ENCODE measurements at places on chromosomes 12 and 14. TPM values are rescaled to one million over a fixed set of nuclear protein-coding genes. Genes with fewer than 3 reads are reported as not detected.

- no peak for DNase-seq
These were observed 50.6 kb downstream of the FOXA1 start for GRCh38 chr14:37544407-37544806.

- DNase-seq = no peak
These were observed 330.6 kb upstream of the MDGA2 start for GRCh38 chr14:48005986-48006385.

DNA sequence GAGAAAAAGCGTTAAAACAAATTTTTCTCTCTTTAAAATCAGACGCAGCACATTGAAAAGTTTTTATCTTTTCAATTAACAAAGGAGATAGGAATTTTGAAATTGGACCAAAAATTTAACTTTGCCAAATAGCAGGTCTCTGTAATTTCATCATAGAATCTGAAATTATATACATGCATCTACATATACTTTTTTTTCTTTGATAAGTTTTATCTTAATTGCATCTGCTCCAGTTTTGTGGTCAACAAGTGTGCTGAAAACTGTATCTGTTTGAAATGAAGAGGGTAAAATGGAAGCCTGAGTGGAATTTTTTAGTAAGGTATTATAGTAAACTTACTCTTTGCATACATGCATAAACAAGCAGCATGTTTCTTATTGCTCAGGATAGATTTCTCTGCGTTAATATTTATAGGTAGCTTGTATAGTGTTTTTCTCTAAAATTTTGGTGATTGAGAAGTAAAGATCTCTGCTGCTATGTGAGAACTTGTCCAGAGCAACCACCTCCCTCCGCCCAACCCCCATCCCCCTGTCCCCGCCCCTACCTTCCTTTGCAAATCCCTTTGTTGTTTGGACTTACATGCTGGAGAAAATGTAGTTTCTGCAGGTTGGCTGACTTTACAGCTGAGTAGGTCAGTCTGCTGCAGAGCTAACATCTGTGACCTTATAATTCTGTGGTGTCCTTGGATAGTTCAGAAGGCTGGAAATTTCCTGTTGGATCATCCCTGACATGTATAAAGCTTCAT, 64.6 kb downstream of the VRK1 start:
- no peak for DNase-seq

DNA sequence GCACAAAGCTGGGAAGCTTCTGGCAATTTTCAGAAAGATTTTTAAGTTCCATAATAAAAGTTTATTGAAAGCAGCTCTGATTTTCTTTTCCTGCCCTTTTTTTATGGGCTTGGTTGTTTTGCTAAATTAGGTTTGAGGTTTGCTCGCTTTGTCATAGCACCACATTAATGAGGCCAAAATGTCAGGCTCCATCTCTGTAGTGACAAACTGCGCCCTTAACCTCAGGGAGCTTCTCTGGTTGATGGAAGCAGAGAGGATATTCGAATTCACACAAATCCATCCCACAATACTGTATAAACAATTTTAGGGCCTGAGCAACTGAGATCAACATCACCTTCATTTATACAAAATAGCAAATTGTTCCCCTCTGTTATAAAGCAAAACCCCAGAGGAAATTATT, 342.6 kb upstream of the TMPO start:
- DNase-seq = no peak

GRCh38 chr12:104680070-104680469, 223.3 kb downstream of the CHST11 start:
- no peak for DNase-seq

DNA sequence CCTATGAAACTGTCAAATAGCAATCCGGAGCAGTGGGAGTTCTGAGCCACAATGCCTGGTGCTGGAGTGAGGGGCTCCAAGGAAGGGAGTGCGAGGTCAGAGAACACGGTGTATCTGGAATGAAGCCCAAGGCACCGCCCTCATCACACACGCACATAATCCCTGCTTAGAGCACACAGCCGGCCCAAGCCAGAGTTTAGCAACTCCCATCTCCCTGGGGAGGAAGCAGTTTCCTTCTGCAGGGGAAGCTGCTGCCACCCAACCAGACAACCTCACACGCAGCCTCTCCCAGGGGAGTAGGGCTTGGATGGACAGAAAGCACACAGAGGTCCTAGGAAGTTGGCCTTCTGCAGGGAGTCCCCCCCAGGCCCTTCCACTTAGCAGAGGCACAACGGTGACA, 31.3 kb downstream of the ACTN1 start:
- DNase-seq = peak; percentile 79

DNA sequence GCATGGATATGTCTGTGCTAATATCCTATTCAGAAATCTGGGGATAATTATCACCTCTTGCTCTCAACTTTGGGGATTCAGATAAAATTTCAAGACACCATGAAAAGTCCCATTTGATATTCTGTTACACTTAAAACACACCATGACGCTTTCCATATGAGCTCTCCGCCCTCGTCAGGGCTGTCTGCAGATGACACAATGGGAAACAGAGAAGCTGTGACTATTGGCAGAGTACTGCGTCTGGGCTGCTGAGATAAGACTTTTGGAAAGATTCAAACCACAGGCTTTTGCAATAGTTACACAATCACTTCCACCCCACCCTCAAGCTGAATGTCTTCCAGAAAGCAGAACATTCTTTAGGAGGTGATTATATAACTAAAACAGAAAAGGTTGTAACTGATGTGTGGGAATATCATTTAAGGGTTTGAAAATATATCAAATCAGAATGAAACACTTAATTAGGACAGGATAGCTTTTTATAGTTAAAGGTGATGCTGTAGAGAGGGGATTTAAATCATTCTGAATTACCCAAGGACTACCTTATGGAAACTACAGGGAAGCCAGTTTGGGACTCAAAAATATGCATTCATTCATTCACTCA, 75.3 kb upstream of the TMPO start:
- DNase-seq = peak; percentile 99

- no peak for DNase-seq
These were observed 243.8 kb upstream of the BTG1 start for GRCh38 chr12:92389466-92389865.

- DNase-seq = no peak
These were observed 96.8 kb downstream of the SRGAP1 start for GRCh38 chr12:63941166-63941800.

DNA sequence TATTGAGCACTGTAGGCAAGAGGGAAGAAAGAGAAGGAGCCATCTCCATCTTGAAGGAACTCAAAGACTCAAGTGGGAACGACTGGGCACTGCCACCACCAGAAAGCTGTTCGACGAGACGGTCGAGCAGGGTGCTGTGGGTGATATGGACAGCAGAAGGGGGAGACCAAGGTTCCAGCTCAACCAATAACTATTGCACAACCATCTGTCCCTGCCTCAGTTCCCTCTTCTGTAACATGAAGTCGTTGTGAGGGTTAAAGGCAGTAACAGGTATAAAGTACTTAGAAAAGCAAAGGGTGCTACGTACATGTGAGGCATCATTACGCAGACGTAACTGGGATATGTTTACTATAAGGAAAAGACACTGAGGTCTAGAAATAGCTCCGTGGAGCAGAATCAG, 13.9 kb upstream of the BDKRB1 start:
- no peak for DNase-seq

DNA sequence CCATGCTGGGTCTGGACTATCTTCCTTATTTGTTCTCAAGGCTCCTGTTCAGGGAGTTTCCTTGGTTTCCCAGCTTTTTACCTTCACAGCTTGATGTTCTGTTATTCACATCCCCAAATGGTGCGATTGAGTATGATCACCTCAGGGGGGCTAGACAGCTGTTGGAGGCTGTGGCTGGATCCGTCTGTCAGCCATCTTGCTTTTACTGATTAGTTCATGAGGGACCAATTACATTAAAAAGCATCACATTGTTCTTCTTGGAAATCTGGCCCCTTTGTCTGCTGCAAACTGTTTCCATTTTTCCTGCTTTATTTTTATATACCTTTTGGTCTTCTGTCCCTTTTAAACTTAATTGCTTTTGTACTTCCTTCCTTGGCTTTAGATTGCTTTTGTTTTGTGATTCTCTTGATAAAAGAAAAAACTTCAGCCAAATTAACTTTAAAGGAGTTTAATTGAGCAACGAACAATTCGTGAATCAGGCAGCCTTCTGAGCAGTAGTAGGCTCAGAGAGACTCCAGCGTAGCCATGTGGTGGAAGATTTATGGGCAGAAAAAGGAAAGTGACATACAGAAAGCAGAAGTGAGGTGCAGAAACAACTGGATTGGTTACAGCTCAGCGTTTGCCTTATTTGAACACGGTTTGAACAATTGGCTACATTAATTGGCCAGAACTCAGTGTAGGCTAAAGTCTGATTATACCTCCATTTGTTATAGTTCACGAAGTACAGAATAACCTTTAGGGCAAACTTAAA, 208.7 kb downstream of the AEBP2 start:
- no peak for DNase-seq

DNA sequence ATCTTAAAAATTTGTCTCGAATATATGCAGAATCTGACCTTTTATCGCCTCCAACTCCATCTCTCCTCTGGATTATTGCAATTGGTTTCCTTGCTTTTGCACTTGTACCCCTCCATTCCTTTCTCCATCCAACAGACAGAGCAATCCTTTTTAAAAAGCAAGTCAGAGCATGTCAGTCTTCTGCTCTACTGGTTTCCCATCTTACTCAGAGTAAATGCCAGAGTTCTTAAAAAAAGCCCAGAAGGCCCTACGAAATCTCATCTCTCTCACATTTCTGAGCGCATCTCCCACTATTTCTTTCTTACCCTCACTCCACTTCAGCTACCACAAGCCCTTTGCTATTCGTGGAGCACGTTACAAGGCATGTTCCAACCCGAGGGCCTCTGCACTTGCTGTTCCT, 236.9 kb upstream of the DDHD1 start:
- no peak for DNase-seq

DNA sequence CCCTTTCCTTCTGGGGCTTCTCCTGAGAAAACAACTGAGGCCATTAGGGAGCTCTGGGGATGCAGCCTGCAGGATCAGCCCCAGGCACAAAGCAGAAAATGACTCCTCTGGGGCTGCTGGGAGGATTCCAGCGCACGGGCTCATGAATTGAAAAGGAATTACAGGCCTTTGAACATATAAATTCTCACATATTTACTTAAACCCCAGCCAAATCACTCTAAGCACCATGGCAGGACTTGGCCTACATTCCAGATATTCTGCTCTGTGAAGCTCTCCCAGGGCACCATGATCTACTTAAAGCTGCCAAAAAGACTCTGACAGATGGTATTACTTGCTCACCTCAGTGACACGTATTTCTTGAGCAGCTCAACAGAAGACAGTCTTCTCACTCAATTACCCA, 87.2 kb downstream of the ZFC3H1 start:
- no peak for DNase-seq

- DNase-seq = no peak
These were observed 179.9 kb downstream of the GRIP1 start for GRCh38 chr12:66499000-66499399.

GRCh38 chr12:2640709-2641108, 154.1 kb upstream of the FKBP4 start:
- peak; percentile 95 for DNase-seq

DNA sequence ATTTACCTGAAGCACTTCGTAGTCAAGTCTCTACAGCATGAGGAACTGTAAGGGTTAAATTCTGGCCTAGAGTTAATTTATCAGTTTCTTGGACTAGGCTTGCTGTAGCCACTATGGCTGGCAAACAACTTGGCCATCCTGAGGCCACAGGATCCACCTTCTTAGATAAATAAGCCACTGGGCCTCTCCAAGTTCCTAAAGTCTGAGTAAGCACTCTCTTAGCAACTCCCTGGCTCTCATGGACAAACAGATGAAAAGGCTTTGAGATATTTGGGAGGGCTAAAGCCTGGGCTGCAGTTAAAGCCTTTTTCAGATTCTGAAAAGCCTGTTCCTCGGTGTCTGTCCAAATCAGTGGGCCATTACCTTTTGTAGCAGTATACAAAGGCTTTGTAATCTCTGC, 675.0 kb downstream of the TMEM121 start:
- no peak for DNase-seq

DNA sequence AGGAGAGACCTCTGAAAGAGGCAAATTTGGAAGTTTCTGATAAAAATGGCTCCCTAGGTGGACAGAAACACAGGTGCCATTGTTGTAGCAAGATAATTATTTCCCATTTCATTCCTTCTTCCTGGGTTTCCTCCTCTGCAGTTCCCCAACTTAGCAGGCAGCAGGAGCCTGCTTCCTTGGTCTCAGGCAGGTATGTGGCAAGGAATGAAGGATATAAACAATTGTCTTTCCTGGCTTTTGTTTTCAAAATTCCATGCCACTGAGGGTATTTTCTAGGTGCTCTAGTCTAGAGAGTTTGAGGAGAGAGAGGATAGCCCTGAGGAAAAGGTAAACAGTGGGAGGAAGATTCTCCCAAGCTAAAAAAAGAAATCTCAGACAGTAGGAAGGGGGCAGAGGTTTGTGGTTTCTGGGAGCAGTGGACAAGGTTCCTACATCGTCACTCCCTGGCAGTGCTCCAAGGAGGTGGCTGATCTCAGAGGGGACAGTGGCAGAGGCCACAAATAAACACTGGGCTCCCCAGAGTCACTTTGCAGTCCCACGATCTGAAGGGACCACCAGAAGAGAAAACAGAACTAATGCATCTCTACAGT, 82.6 kb upstream of the IGF1 start:
- DNase-seq = no peak

DNA sequence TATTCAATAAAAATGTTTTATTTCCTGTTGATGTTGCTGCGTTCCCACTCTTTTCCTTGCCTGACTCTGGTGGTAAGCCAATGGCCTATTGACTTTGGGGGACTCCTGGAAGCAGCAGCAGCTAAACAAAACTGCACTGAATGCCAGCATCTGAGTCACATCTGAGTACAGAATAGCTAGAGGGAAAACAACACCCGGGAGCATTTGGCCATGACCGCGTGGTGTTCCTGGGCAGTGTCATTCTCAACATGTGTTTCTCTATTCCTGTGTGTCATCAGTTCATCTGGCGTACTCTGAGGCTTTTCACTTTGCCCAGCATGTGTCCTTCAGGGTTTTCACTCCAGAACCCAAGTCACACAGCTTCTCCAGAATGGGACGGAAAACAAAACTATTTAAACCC, 238.8 kb downstream of the PAWR start:
- DNase-seq = peak; percentile 86

GRCh38 chr12:113889891-113890581, 76.1 kb downstream of the RBM19 start:
- DNase-seq = no peak

MMP17 gene
- 5.6 TPM for total RNA-seq

SYT1 gene
- 43.3 TPM for total RNA-seq

OR6C2 gene
- total RNA-seq = not detected

MGP gene
- 223 TPM for total RNA-seq

B4GALNT3 gene
- total RNA-seq = 0.09 TPM

MTA1 gene
- 44.4 TPM for total RNA-seq

All from fibroblast of the aortic adventitia (primary cell).